ENCODE measurements at places on chromosomes 1 and 21.

GRCh38 chr1:97277891-97278654 lies 556.5 kb downstream of the PTBP2 start:
- DNase-seq = no peak

DNA sequence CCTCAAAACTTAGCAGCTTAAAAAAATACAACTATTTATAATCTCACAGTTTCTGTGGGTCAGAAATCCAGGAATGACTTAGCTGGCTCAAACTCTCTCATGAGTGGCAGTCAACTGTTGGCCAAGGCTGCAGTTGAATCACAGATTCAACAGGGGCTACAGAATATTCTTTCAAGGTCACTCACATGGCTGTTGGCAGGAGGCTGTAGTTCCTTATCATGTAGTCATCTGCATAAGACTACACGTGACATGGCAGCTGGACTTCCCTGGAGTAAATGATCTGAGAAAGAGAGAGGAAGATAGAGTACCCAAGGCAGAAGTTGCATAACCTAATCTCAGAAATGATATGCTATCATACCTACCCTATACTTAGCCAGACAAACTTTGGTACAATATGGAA lies 75.2 kb upstream of the TSPAN2 start:
- no peak for DNase-seq

DNA sequence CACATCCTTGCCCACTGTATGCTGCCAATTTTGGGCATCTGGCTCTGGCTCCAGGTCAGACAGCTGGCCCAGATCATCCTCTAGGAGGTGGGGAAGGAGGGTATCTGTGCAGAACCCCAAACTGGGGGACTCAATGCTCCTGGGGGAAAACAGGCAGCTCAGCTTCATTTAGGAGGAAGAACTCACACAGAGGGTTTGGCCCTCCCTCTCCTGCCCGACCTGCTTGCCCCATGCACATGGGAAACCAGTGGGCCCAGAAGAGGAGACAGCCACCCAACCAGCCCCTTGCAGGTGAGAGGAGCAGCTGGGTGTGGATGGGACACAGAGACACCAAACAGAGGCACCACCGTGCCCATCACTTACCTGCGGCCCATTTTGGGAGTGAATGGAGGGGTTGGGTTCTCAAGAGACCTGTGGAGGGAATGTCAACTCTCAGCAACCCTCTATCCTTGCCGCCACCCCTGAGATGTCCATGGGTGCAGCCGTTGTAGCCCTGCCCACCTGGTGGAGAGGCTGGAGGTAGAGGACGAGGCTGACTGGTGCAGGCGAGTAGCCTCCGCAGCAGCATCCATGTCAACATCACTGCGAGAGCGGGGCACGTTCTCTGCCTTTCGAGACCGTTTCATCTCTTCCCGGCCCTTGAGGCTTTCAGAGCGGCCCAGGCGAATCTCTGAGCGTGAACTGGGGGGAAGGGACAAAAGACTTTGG lies 27.5 kb downstream of the LRRC71 start:
- DNase-seq = no peak

DNA sequence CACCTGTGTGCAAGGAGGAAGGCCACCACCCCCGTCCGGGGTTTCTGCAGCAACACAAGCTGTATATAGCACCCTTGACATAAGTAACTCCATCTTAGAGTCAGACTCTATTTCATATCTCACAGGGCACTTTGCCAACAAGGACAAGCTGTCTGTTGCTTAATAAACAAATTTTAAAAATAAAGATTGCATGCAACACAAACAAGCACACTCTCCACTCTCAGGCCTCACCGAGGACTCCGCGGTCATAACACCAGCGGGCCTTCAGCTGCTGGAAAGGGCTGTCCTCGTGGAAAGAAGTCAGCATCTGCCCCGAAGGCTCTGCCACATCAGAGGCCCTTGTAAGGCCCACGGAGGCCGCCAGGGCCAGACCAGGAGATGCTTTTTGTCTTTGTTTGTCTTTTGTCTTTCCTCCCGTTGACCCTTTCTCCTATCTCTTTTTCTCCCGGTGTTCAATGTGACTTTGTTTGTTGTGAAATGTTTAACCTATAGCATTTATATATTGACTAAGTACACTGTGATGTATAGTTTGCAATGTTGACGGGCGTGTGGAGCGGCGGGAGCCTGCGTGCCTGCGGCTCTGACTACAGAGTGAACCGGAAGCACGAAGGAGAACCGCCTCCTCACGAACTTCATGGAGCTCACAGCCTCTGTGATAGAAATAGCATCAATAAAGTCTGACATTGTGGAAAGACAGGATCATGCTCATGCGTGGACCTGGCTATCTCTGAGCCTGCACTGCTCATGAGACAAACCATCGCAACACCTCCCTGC lies 24.1 kb downstream of the MEGF6 start:
- DNase-seq = no peak

- DNase-seq = no peak
These were observed 25.7 kb downstream of the MR1 start for GRCh38 chr1:181059435-181059834.

DNA sequence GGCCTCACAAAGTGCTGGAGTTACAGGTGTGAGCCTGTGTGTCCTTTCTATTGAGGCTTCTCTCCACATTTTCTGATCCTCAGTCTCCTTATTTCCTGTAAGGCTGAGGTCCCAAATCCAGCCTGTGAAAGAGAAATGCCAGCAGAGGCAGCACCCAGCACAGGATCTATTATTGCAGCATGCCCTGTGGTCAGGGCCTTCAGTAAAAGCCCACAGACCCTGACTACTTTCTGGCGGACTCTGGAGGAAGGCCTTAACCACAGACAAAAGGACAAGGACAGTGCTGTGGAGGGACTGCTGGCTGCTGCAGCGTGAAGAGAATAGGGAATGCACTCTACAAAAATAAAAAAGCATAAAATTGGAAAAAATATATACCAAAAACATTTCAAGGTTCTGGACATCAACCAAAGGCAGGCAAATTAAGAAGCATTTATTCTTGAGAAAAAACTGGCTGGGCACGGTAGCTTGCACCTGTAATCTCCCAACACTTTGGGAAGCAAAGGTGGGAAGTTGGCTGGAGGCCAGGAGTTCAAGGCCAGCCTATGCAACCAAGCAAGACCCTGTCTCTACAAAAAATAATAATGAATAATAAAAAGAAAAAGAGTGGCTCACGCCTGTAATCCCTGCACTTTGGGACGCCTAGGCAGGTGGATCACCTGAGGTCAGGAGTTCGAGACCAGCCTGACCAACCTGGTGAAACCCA lies 9.4 kb upstream of the PGD start:
- no peak for DNase-seq

DNA sequence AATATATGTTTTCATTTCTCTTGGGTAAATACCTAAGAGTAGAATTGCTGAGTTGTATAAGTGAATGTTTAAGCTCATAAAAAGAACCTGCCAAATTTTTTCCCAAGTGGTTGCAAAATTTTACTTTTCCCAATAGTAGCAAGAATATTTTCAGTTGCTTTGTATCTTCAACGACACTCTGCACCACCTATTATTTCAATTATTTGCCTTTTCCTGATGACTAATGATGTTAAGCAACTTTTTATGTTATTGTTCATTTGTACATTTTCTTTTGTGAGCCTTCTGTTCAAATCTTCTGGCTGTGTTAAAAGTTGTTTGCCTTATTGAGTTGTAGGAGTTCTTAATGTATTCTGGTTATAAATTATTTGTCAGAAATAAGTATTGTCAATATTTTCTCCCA lies 299.1 kb upstream of the NRIP1 start:
- DNase-seq = no peak

- DNase-seq = no peak
These were observed 19.1 kb downstream of the ASTN1 start for GRCh38 chr1:177145106-177146070.

Data from left lobe of liver (tissue), 2 donors.